Iris pigment epithelial cell (primary cell): ENCODE measurements at places on chromosomes 2 and 18.

DNA sequence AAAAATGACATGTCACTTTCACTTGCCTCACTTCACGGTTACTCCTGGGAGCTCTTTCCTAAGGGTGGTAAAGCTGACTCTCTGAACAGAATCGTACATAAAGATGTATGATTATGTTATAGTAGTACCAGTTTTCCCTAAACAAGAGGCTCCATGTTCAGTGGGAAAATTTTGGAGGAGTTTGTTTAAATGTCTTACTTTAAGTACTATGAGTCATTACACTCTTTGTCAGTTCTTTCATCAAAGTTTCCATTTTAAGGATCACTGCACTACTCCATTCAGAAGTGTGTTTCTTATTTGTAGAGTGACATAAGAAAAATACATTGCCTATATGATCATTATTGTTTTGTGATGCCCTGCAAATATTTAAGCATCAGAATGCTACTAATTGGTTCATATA is 121.1 kb upstream of the FIGN start:
- peak; percentile 17 for DNase-seq

DNA sequence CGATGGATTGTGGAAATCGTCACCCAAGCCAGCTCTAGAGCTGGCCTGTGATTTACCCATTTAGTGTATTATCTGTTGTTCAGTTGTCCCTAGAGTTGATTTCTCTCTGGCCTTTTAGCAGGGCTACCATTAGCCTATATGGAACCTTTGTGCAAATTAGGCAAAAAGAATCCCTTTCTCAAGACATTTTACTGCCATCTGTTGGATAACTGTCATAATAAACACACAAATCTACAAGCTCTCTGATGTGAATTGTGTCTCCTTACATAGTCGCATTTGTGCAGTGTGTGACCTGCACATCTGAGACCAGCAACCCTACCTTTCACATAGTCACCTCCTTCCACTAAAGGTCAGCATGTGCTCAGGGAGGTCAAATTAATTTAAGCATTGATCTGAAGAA is 34.0 kb downstream of the LOXHD1 start:
- peak; percentile 23 for DNase-seq

DNA sequence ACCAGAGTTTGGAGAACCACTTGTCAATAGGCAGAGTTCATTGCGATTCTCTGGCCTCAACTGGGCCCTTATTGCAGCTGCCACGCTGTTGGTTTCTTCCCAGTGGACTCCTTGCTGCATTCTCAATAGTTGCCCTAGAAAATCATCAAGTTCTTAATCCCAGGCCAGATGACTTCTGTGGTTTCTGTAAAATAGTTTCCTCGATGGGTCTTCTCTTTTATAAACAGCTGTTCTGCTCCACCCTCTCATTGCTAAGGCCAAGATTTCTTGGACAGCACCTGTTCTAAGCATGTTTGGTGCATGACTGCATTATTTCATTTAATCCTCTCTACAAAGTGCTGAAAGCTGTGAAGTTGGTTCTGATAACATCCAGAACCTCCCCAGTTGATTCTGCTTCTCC is 131.0 kb downstream of the BCL2L11 start:
- no peak for DNase-seq

DNA sequence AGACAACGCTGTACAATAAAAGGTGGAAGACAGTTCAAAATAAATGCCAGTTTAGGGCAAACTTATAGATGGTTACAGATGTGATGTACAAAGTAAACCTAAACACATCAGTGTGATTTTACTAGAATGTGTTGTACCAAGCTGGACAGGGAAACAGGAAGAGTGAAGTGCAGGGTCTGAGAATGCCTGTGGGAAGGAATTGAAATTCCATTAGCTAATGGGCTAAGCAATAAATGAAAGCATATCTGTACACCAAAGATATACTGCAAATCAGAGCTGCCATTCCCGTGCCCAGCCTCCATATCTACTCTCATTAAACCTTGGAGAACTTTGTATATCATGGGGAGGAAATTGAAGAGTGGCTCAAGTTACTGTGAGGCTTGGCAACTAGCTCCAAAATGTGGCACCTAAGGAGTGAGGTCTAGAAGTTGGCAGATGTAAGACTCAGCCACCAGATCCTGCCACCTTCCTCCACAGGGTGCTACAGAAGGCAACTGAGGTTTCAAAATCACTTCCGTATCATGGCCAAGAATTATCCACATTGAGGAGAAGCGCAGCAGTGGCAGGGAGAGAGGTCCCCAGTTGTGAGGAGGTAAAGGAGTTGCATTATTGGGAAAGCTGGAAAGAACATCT is 277.8 kb downstream of the TCF4 start:
- no peak for DNase-seq

- DNase-seq, result no peak
Observed at GRCh38 chr2:100017633-100018032, 124.8 kb downstream of the AFF3 start.

DNA sequence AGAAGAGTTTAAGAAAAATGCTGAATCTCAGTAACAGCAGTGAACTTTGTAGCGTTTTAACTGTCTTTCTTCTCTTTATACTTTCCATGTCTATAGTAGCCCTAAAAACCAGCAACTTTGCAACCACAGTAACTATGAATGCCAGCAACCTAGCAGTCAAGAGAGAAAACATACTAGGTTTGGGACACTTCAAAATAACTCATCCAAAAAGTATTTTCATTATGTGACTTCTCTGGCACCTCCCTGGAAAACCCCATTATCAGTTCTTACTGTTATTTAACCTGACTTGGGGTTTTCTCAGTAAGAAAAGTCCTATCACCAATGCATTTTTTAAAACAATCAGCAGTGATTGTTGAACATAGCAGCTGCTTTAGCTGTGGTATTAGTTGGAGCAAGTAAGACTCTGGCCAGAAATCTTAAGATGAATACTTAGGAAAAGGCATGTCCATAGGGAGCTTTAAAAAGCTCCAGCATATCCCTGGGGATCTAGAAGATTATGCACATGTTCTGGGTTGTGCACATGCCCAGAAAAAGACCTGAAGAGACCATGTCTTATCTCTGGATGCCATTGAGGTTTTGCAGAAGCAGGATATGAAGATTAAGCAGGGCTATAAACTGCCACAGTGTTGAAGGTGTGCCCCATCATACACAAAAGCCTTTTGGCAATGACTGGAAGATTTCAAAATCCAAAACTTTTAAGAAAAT is 411.3 kb downstream of the CMPK2 start:
- no peak for DNase-seq

DNA sequence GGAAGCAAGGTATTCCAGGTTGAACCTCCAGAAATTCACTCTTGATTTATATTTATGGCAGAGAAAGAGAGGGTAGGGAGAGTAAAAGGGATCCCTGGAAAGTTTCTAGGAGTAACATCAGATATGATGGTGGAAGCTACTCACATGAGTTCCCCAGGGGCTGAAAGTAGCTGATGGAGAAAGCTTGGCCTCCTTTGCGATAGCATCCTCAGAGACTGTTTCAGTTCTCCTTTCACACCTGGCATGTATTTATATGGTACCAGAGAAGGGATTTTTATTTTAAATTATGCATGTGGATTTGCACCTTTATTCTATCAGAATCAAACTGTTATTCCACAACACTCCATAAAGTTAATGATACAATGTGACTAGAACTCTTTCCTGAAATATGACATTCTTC is 126.3 kb upstream of the OSR1 start:
- DNase-seq, result no peak

- DNase-seq, result peak; percentile 97
Observed at GRCh38 chr2:15730545-15731212, 139.0 kb downstream of the DDX1 start.

DNA sequence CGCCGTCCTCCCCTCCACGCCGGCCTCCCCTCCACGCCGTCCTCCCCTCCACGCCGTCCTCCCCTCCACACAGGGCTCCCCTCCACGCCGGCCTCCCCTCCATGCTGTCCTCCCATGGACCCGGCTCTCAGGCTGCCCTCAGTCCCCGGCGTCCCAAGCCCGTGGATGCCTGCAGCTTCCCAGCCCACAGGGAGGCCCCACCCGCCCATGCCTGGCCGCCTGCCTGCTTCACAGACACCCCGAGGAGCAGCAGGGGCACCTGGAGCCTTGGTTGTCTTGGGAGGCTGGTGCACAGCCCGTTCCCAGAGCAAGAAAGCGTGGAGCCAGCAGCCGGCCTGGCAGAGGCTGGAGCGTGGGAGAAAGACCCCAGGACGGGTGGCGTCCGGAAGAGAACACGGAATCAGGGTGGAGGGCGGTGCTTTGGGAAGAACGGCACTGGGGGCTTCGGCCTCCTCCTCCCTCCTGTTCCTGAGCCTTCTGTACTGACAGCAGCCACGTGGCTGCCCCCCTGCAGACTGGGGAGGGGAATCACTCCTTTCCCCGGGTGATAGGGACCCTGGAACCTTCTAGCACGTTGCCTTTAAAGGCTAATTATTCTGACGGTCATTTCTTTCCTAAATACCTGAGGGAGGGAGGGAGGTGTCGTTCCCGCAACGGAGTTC is 26.2 kb upstream of the KCNG2 start:
- no peak for DNase-seq

DNA sequence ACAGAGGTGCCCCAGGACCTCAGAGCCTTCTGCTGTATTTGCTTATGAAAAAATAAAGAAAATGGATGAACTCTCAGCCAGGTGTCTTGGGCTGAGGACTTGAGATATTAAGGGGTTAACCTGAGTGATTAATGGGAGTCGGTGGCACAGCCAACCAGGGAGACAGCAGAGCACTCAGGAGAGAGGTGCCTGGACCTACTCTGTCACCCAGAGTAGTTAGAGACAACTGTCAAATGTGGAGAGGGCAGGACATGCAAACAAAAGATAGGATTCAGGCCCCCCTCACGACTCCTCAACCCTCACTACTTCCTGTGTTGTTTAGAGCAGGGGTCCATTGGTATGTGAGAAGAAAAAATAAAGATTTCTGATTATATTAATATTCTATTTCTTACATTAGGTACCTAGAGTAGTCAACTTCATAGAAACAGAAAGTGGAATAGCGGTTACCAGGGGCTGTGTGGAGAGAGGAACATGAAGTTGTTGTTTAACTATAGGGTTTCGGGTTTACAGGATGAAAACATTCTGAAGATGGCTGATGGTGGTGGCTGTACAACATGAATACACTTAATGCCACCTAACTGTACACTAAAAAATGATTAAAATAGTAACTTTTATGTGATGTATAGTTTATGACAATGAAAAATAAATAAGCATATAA is 28.6 kb upstream of the CETN1 start:
- no peak for DNase-seq

DNA sequence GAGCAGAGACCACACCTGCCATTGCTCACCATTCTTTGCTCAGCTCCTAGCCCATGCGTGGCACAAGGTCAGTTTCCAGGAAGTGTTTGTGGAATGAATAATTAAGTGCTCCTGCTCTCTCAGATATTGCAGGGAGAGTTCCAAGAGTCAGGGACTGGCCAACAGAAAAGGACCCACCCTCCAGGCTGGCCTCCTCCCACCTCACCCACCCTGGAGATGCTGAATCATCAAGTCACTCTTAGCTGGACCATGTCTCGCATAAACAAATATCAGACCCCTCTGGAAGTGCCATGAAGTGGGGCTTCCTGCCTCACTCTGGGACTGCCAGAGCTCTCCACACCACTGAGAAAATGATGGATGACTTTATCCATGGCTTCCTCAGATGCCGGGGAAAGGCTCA is 256.0 kb downstream of the TNS1 start:
- DNase-seq, result peak; percentile 23

DNA sequence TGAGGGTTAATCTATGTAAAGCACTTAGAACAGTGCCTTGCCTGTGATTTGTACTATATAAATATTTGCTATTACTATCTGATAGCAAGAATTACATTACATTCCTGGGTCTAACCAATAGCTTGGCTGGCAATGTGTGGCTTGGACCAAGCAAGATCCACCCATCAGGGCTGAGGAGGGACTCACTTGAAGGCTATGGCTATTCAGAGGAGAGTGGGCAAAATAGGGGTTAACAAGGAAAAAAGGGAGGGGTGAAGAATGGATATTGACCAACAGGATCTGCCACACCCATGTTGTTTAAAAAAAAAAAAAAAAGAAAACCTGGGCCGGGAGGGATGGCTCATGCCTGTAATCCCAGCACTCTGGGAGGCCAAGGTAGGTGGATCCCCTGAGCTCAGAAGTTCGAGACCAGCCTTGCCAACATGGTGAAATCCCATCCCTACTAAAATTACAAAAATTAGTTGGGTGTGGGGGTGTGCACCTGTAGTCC is 20.0 kb upstream of the TMBIM1 start:
- no peak for DNase-seq

DNA sequence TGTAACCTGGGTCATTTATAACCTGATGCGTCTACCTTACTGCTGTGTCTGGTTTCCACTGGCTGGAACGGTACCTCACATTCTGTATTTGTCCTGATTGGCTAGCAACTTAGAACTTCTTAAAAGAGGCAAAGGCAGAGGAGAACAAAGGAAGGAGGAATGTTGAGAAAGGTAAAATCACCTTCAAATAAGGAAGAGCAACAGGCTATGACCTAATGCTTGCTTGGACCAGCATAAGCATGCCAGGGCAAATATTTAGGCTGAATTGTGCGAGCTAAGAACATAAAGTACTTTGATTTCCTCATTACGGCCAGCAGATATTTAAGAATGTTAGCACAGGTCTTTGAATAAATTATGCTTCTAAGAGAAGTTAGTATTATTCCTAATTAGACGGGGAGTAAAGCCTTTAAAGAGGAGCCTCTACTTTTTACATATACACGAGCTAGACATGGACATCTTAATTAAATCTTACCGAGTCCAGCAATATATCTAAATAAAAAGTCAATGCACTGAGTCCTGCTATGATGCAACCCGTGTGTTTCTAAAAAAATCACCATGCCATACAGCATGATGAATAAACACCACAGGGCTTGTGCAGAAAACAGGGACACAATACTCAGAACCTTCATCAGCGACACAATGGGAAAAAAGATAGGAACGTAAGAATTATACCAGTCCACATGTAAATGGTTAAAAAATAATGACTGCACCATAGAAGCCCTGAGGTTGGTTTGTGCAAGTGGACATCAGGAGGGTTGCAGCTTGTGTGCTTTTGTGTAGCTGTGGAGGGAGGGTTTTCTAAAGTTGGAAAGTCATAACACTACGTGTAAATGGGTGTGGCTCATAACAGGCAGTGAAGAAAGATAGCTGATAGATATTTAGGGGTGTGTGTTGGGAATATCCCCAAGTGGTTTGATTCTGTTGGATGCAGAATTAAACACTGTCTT is 14.2 kb downstream of the SEPTIN2 start:
- DNase-seq, result no peak

DNA sequence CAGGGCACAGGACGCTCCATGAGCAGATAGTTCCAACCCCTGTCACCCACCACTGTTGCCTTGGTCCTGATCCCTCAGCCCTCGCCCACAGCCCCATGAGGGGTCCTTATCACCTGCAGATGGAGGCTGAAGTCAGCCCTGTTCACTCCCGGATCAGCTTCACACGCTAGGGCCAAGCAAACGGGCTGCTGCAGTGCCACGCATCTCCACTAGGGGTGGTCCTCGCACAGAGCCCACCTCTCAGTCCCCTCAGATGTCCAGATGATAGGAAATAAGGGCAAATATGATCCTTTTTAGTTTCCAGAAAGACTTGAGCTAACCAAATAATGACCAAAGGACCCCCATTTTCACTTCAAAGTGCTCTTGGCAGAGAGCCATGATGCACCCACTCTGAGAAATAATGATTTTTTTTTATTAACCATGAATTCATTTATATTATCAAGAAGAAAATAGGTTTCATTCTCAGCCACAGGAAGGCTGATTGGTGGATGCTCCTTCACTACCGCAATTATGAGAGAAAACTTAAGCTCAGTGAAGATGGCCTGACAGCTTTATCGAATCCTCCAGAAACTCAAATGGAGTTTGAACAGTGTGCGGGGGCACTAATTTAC is 71.9 kb upstream of the KLHL29 start:
- peak; percentile 15 for DNase-seq
